ENCODE measurements at places on chromosomes 2 and 18.

GRCh38 chr2:29236074-29236473 is 120.9 kb downstream of the CLIP4 start:
- no peak for DNase-seq

DNA sequence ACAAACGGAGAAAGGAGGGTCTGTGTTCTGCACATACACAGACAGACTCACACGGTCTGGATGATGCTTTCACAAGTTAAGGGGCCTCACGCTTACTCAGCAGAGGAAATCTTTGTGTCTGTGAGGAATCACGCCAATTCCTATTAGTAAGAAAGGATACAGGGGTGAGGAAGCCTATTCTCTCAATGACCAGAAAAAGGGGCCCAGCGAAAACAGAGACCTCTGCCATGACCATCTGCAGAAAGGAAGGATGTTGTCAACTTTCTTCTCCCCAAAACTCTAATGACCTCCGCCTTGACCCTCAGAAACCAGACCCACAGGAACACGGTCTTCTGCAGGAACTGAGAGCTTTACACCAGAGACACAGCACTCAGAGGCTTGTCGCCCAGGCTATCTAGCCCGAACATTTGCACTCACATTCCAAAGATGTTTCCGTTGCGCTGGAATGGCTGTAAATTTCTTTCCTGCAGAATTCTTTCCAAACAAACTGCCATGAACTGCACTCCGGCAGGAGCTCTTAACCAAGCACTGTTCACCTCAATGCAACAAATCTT is 186.3 kb downstream of the TCF4 start:
- no peak for DNase-seq

DNA sequence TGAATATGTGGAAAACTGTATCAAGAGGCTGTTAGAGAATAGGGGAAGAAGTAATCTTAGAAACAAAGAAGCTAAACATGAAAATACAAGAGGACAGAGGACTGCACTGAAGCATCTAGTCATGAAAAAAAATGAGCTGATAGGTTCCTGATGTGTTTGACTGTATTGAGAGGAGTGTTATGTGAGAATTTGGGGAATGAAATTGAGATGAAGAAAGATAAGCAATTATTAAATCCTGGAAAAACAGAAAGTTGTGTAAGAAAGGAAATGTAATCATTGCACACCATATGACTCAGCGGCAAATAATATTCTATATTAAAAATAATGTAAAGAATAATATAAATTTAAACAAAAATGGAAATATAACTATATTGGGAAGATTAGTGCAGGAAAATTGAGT is 71.2 kb downstream of the SEMA4F start:
- DNase-seq: no peak

- no peak for DNase-seq
Measured at GRCh38 chr2:19124135-19124534, 234.3 kb downstream of the OSR1 start.

- no peak for DNase-seq
Measured at GRCh38 chr2:26327291-26328272, 18.4 kb upstream of the SELENOI start.

DNA sequence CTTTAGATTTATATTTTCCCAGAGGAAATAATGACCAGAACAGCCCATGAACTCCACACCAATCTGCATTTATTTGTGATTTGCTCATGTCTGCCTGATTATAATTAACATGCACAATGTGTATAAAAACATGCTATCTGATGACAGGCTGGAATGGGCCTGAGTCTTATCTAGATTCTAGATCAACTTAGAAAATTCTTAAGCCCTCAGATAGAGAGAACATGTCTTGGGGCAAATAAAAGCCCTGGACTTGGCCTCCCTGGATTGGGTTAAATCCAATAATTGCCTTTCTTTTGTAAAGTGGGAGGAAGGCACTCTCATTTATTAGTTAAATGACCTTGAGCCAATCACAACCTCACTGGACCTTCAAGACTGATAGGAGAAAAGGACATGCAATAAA is 61.8 kb downstream of the EVA1A start:
- no peak for DNase-seq

DNA sequence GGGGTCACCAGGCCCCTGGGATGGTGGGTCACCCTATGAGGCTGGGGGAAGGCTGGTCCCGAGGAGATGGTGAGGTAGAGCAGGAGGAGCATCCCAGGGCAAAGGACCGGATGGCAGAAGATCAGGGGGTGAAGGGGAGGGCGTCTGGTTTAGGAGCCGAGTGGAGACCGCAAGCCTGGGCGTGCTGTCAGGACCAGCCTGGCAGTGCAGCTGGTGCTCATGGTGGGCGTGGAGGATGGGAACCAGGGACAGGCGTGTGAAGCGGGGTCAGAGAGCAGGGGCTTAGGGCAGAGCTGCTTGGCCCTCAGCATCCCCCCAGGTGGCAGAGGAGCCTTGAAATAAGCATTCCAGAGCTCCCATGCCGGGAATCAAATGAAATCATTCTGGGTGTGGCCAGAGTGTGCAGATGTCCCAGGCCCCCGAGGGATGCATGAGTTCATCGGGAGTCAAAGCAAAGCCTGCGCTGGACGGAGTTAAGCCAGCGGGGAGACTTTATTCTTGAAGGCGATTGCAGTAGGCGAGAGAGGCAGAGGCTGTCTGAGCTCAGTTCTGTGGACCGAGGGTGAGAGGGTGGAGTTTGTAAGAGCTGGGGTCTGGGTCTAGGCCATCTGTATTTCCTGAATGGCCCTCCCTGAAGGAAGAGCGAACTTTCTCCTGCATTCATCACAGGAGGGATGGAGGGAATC is 33.1 kb upstream of the MBP start:
- DNase-seq: no peak

- DNase-seq: no peak
Measured at GRCh38 chr2:211748339-211748738, 790.3 kb downstream of the ERBB4 start.

GRCh38 chr2:42930025-42930581 is 137.7 kb upstream of the HAAO start:
- no peak for DNase-seq

DNA sequence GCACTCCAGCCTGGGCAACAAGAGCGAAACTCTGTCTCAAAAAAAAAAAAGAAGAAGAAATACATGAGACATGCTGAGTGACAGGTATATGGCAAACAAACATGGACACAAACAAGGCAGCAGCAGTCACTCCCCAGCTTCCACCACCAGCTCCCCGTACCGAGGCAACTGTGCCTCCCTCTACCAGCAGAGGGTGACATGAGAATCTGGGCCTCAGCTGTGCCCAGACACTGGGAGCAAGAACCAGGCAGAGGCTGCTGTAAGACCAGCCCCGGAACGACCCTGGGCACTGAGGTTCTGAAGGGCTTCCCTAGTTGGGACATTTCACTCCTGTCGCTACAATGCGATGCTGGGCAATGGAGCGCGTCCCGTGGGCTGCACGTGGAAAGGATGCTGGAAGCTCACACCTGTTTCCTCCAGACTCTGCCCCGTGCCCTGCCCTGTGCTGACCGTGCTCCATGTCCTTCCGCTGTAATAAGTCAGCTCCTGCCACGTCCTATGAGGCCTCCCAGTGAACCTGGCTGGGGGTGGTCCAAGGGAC is 37.1 kb downstream of the BOK start:
- DNase-seq: no peak

DNA sequence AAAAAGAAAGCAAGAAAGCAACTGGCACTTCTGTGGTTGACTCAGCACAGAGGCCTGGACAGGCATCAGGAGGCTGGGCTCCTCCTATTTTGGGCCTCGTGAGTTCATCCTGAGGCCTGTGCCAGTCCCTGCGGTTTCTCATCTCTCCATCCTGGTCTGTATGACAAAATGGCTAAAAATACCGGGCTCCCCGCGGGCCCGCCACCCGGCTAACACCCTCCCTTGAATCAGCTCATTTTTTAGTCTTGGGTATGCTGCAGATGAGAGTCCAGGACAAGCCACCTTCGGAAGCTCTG is 62.3 kb upstream of the YWHAQ start:
- no peak for DNase-seq

DNA sequence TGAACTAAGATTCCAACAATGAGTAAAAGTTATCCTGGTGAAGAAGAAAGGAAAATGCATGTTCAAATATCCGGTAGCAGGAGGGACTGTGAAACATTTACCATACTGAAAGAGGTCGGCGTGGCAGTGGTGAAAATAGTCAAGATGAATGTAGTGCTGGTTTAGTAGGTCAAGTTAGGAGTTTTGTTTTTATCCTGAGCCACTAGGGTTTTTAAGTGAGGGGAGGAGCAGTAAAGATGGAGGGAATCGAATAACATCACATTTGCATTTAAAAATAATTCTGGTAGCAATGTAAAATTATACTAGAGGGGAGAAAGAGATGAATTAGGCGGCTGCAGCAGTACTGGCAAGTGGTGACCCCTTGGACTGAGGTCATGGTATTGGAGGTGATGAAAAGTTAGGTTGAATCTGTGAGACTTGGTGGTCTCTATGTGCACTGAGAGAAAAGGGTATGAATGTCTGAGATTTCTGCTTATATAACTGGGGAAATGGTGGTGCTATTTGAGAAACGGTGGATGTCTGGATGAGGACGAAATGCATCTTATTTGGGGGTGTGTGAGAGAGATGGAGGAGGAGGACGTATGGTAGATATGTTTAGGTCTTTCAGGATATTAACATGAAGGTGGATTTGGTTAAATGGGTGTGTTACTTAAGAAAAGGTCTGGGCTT is 5.9 kb downstream of the VAPA start:
- no peak for DNase-seq

- DNase-seq: no peak
Measured at GRCh38 chr18:54926593-54927325, 32.5 kb downstream of the CCDC68 start.

GRCh38 chr2:33620-34019 is 12.7 kb downstream of the FAM110C start:
- no peak for DNase-seq

DNA sequence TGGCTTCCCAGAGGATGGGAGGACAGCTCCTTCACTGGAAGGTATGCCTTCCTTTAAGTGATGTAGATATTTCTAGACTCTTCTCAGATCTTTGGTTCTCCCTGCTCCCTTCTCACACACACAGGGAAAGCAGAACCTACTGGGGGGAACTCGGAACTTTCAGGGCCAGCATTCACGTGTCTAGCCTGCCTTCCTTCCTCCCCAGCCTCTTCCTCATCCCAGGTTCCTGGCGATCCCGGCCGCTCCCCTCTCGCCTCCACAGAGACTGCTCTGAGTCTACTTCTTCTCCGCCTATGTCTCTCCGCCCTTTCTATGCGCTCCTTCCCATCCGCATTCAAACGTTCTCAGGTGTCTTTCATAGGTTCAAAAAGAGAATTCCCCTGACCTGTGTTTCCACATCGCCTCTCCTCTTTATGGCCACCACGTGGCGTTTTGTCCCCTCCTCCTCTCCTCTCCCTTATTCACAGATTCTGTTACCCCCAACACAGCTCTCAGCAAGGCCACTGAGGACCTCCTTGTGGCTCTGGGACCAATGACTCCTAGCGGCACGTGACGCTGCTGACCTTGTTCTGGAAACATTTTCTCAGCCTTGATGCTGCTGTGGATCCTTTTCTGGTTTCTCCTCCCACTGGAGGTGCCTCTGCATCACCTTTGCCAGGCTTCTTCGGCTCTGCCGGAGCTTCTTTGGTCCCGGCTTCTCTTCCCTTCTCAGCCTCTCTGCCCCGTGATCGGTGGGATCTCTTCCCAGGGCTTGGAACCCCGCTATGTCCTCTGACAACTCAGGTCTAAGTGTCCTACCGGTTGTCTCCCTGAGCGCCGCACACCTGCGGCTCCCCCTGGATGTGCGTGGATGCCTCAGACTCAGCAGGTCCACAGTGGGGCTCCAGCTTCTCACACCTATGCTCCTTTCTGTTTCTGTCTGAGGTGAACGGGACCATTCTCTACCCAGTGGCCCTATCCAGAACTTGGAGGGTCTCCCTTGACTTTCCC is 77.5 kb downstream of the VAPA start:
- DNase-seq: no peak

- no peak for DNase-seq
Measured at GRCh38 chr2:239805043-239805329, 220.2 kb downstream of the NDUFA10 start.

- no peak for DNase-seq
Measured at GRCh38 chr2:78814331-78814986, 211.0 kb upstream of the REG3G start.

- no peak for DNase-seq
Measured at GRCh38 chr2:190765386-190766173, 115.0 kb upstream of the GLS start.

- no peak for DNase-seq
Measured at GRCh38 chr2:149465873-149466272, 121.7 kb downstream of the MMADHC start.

DNA sequence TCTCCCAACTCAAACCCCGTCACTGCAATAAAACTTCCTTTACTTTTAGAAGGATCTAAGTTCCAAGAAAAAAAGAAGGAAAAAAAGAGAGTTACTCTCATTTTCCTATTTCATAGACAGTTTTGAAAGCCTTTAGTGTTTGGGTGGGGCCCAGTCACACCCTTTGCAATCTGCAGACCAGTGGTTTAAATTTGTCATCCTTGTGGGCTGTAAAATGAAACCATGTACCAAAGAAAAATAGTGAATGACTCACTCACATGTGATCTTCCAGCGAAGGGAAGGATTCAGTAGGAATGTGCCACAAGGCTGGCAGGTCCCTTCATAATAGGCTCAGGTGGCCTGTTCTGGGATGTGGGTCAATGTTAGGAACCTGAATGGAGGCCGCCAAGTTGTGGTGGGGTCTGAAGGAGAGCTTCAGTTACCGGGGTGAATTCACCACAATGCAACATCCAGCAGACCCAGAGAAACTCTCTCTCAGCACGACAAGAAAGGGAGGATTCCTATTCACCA is 28.3 kb downstream of the ANXA4 start:
- no peak for DNase-seq

GRCh38 chr18:52163478-52163877 is 176.5 kb upstream of the DCC start:
- DNase-seq: no peak

DNA sequence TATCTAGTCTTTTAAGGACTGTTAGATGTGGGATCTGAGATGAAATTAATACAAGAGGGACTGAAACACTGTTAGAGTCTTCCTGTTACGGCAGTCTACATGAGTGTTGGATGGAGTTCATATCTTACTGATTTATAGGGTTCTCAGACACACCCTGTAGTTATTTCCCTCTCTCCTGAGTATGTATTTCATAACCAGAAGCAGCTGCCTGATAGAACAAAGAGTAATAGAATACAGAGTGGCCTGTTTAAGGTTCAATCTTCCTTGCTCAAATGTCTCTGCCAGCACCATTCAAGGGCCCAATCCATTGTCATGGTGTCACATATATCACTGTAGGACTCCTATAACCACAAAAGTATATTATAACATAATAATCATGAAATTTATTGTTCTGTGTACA is 1229.1 kb upstream of the ACVR2A start:
- DNase-seq: no peak
